Umbilical cord (tissue), 2 donors: ENCODE measurements at places on chromosomes 5 and 9. TPM values are rescaled to one million over a fixed set of nuclear protein-coding genes. Genes with fewer than 3 reads are reported as not detected.

BSPRY gene
- total RNA-seq, result 2.6 TPM

SPINK5 gene
- total RNA-seq, result 3.6 TPM

IRX2 gene
- total RNA-seq, result 6.5 TPM

SELENOP gene
- total RNA-seq, result 148 TPM

LCP2 gene
- 9.9 TPM for total RNA-seq

LTC4S gene
- total RNA-seq, result 4.1 TPM

CORO2A gene
- total RNA-seq, result 3.9 TPM

SLC24A2 gene
- total RNA-seq, result 2.6 TPM

OR1Q1 gene
- 9.6 TPM for total RNA-seq

MEGF10 gene
- total RNA-seq, result 5.3 TPM

SH3RF2 gene
- 4.8 TPM for total RNA-seq

SPINK6 gene
- 5.5 TPM for total RNA-seq

NEURL1B gene
- total RNA-seq, result 14.0 TPM
